Activated naive CD8-positive, alpha-beta T cell treated with anti-CD3 and anti-CD28 coated beads, Interleukin-2, amount 50 U/mL, for 24 hours (primary cell): ENCODE measurements at places on chromosomes 6 and 20.

- no peak for DNase-seq
These were observed 14.7 kb upstream of the DSP start for GRCh38 chr6:7526755-7527154.

DNA sequence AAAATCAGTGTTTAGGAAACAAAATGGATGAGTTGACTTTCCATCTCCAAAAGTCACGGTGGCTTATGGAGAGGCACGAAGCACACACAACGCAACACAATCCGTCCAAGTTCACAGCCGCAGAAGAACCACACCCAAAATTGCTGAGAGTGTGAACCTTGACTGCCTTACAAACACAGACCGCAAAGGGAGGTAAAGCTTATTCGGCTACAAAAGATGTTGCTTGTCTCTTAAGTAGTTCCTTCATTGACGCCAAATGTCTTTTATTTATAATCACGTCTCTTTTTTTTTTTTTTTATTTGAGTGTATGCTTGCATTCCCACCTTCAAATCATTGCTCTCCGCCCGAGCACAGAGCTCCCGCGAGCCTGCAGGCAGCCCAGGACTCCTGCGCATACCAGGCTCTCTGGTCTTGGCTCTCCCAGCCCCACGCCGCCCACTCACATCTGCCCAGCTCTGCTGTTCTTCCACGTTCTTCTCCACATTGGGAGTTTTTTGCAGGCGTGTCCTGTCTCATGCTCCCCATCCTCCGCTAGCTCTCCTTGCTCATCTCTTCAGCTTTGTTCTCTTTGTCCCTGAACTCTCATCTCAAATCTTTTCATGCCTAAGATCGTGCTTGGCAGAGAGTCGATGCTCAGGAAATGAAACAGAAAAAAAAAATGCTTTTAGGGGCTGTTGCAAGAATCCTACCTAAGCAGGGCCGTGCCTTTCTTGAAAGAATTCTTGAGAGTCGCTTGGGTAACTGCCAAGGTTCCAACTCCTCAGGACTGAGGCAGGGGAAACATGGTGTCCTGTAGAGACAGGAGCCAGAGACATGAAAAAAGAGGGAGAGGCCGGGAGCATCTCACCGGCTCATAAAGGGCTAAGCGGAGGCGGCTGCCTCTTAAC lies 25.8 kb downstream of the LY86 start:
- DNase-seq = peak; percentile 17

DNA sequence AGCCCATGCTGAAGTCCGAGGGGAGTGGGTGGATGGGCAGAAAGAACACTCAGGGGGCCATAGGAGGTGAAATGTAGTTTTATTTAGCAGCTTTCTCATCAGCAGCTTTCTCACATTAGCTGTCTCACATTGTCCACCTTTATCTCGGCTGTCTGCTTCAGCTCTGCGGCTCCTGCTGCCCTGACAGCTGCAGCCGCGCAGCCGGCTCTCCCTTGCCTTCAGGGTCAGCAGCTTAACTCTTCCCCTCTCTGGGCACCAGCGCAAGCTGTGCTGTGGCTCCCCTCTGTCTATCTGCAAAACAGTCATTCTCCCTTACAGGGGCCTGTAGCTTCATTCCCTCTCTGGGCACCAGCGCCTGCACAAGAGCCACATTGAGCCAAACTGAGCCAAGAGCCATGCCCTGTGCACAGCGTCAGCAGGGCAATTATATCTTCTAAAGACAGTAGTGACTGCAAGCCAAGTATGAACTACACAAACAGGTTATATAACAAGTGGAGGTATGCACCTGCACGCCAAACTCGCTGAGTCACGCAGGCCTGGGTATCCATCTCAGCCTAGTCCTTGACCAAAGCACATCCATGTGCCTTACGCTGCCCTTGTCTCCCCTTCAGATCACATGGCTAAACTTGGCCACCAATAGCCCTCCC lies 198.8 kb downstream of the EYA2 start:
- no peak for DNase-seq

DNA sequence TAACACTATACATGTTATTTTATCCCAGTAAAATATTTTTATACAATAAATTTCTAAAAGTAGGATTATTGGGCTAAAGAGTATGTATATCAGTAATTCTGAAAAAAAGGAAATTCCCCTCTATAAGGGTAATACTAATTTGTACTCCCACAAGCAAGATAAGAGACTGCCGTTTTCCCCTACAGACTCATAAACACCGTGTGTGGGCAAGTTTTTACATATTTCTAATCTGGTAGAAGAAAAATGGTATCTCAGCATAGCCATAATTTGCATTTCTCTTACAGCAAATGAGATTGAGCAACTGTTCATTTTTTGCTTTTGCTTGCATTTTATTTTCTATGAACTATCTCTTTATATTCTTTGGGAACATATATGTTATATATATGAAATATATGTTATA lies 26.0 kb upstream of the MYMX start:
- DNase-seq = no peak

GRCh38 chr6:137715589-137716045 lies 151.4 kb upstream of the TNFAIP3 start:
- no peak for DNase-seq

GRCh38 chr20:56200456-56200855 lies 48.1 kb upstream of the MC3R start:
- no peak for DNase-seq

DNA sequence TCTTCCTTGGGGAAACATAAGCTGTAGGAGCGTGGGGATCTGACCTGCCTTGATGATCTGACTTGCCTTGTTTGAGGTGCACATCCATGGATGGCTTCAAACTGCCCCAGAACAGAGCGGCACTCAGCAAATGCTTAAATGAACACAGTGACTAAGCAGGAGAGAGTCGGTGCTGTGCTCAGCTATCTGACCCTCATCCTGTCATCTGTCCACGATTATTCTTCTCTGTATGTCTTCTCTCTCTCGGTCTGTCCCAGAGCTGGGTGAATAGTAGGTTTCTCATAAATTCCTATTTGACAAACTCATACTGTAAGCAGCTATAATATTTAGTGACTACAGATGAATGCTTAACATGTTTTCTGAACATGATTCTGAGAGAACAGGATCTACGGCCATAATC lies 37.3 kb downstream of the TRAM2 start:
- DNase-seq = no peak

- no peak for DNase-seq
These were observed 11.2 kb downstream of the TBX18 start for GRCh38 chr6:84753173-84753572.

- DNase-seq = no peak
These were observed 4.5 kb upstream of the RAB44 start for GRCh38 chr6:36692861-36693702.

DNA sequence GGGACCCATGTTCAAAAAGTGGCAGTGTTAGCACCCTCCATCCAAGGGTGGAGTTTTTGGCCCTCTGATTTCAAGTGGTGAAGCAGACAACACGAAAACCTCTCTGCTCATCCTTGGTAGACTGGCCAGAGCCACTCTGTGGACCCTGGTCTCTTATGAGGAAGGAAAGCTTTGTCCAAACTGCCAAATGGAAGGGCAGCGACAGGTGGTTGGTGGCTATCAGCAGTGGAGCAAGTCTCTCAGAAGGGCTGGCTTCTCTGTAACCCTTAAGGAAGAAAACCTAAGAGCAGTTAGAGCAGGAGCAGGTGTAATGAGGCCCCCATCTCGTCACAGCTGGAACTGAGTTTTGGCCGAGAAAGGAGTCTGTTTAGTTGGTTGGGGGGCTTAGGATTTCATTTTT lies 155.8 kb downstream of the SLC16A10 start:
- no peak for DNase-seq

DNA sequence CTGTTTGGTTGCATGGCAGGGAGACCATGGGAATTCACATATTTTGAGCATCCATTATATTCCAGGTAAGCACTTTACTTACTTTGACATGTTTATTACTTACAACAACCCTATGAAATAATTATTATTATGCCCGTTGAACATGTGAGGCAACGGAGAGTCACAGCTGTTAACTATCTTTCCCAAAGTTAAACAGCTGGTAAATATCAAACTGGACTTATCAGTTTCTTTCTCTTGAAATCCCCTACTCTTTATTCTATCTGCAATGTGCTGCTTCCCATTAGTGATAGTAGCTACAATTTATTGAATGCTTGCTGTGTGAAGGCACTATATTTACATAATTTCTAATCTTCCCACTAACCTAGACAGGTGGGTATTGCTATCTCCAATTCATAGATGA lies 847.7 kb upstream of the MAP3K7 start:
- DNase-seq = no peak

DNA sequence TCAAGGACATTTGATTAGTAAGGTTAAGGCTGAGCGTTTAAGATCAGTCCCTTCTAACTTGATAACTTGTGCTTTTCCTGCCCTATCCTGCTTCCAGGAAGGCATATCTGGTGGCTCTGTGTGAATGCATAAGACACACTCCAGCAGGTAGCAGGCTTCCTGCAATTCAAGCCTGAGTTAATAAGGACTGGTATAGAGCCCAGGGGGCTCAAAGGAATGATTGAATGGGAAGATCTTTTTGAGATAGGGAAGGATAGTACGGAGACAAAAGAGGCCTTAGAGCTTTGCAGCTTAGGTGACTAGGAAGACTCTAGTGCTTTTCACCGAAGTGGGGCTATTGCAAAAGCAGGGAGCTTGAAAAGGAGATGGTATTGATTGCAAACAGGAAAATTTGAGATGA lies 307.1 kb downstream of the GRIK2 start:
- DNase-seq = no peak

DNA sequence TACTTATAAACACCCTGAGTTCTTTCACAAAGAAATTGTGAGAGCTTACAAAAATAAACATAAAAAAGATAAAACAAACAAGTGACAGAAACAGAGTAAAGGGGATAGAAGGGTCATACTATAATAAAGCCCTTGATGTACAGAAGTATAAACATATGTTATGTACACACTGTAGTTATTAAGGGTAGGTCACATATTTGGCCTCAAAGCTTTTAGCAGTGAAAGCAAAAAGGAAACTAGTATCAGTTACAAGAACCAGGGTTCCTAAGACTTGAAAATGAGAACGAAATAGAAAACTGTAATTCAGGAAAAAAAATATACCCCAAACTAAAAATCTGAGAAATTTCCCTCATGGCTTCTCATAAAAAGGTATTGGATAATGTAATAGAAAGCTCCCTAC lies 380.6 kb downstream of the HDGFL1 start:
- no peak for DNase-seq

DNA sequence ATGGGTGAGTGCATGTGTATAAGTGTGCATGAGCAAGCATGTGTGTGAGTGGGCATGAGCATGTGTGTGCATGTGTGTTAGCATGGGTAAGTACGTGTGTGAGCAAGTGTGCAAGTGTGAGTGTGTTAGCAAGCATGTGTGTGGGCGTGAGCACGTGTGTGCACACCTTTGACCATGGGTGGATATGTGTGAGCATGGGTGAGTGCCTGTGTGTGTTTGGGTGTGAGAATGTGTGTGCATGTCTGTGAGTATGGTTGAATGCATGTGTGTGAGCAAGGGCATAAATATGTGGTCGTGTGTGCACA lies 84.6 kb downstream of the DLL1 start:
- no peak for DNase-seq

DNA sequence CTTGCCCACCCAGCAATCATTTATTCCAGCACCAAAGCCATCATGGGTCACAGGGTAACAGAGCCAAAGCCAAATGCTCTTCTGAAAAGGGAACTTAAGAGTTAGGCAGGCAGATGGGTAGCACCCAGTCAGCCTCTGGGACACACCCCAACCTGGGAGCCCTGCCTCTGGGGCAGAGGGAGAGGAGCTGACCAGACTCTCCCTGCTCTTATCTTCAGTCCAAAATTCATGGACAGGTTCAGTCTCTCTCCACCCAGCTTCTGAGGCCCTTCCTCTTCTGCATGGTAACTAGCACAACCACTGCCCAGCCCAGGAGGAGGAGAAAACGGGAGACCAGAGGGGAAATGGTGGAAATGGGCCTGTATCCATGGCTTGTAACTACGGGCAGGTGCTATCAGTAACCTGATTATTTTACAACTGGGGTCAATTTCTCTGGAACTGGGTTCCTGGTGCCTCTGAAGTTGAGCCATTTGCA lies 105.4 kb downstream of the NOL4L start:
- DNase-seq = no peak

GRCh38 chr6:39361657-39362486 lies 39.4 kb upstream of the KCNK16 start:
- DNase-seq = peak; percentile 65

DNA sequence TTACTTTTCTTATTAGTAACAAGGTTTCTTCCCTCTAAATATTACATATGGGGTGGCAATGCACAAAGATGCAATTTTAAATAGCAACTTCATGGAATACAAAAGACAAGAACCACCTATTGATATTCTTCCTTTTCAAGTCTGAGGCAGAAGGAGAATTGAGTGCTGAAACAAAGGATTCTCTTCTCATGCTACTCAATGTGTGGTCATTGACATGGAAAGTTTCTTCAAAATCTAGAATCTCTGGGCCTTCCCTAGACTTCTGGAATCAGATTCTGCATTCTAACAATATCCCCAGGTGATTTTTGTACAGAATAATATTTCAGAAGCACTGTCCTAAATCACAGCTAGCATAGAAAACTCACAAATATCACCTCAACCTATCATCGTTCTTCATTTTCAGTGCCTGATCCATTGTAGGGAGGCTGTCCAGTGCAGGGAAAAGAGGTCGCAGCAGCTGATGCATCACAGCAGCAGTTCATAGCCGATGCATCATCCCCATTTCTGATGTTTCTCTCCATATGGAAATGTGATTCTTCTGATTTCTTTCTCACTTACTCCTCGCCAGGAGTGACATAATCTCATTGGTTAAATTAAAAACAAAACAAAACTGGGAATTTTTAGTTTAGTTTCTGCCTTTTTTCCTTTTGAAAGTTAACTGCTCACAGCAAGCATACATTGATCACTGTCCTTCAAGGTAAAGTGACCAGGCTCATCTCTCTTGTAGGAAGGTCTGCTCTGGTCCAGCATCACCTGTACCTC lies 139.5 kb upstream of the FAM83B start:
- no peak for DNase-seq

GRCh38 chr6:38364775-38365174 lies 275.0 kb downstream of the BTBD9 start:
- no peak for DNase-seq

DNA sequence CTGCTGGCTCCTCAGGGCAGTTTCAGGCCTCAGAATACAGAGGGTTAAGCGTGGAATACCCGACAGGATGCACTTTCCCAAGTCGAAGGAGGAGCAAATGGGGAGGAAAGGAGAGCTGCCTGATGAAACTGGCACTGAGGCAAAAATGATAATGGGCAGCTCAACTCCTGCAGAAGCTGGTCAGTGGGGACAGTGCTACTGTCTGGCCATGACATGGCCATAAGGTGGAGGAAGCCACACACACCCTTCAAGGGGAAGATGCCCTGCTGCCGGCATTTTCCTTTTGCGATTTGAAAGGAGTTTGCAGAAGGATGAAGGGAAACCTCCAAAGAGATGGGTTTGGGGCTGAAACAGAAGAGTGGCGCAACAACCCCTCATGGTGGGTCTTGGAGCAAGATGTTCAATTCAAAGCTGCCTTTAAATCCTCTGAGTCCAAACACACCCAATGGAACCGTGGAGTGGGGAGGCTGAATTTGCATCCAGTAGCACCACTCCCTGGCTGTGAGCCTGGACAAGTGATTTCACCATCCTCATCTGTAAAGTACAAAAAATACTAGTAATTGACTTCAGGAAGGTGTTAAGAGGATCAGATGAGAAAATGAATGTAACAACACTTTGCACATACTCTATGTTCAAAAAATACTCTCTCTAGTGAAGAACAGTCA lies 3.2 kb downstream of the ADIG start:
- DNase-seq = no peak

GRCh38 chr20:50930976-50931305 lies 296 bp downstream of the ADNP start:
- no peak for DNase-seq
